Uterus (tissue), 4 donors: ENCODE measurements at places on chromosomes 3 and 15. TPM values are rescaled to one million over a fixed set of nuclear protein-coding genes. Genes with fewer than 3 reads are reported as not detected.
A peak's percentile ranks its signal among the peaks of the same experiment; 100 is the strongest.

- no peak for DNase-seq
Measured at GRCh38 chr3:160720123-160720746, 35.8 kb upstream of the PPM1L start.

The AGTR1 gene
- 14.0 TPM for total RNA-seq

GRCh38 chr3:117837391-117837790 lies 1127.8 kb downstream of the TUSC7 start:
- no peak for DNase-seq

The SLCO2A1 gene
- total RNA-seq, result 168 TPM

- DNase-seq, result no peak
Measured at GRCh38 chr15:84697236-84697990, 18.5 kb downstream of the SEC11A start.

- DNase-seq, result no peak
Measured at GRCh38 chr15:60301024-60301423, 96.8 kb downstream of the ANXA2 start.

- DNase-seq, result peak; percentile 56
Measured at GRCh38 chr3:125055331-125055912, 375 bp downstream of the HEG1 start.

- DNase-seq, result no peak
Measured at GRCh38 chr3:27533261-27533607, 49.0 kb upstream of the SLC4A7 start.

- DNase-seq, result peak; percentile 14
Measured at GRCh38 chr15:99432271-99433025, 133.3 kb upstream of the MEF2A start.

DNA sequence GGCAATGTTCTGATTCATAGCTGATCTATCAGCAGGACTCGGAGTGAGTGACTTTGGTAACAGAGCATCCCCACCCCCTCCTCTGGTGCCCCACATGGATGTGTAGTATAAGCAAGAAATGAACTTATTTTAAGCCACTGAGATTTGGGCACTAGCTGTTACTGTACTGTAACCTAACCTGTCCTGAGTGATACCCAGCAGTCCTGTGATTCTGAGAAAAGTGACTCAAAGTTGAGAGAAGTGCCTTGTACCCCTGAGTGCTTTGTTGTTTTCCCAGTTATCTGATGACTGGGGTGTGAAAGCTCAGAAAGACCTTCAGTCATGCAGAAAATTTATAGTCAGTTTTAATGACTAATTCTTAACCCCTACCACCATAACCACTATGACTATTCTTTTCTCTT lies 439.9 kb upstream of the RBMS3 start:
- no peak for DNase-seq

GRCh38 chr3:23830869-23831484 lies 25.2 kb downstream of the UBE2E1 start:
- DNase-seq, result no peak

- no peak for DNase-seq
Measured at GRCh38 chr3:120641696-120642246, 40.3 kb downstream of the HGD start.

The NR2E3 gene
- not detected for total RNA-seq

DNA sequence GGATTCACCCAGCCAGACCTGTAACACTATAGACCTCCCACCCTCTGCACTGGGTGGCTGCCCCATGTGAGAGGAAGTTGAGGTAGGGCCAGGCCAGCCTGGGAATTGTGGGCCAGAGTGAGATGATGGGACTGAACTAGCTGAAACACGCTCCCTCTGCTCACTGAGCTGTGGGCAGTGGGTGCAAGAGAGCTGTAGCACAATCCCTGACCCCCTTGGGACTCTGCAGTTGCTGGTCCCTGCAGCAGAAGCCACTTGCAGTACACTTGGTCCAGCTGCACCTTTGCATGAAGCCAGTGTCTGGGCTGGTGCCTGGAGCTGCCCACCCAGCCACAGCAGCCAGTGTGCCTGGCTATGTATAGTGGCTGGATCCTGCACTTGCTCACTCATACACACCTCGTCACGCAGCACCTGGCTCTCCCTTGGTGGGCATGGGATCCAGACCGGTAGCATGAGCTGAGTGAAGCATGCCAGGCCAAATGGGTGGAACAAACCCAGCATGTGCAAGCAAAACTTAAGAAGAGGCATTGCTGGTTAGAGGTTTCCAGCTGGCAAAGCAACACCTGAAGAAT lies 805.7 kb upstream of the GBE1 start:
- DNase-seq, result no peak

- no peak for DNase-seq
Measured at GRCh38 chr3:52551118-52551517, 14.7 kb downstream of the UQCC5 start.

DNA sequence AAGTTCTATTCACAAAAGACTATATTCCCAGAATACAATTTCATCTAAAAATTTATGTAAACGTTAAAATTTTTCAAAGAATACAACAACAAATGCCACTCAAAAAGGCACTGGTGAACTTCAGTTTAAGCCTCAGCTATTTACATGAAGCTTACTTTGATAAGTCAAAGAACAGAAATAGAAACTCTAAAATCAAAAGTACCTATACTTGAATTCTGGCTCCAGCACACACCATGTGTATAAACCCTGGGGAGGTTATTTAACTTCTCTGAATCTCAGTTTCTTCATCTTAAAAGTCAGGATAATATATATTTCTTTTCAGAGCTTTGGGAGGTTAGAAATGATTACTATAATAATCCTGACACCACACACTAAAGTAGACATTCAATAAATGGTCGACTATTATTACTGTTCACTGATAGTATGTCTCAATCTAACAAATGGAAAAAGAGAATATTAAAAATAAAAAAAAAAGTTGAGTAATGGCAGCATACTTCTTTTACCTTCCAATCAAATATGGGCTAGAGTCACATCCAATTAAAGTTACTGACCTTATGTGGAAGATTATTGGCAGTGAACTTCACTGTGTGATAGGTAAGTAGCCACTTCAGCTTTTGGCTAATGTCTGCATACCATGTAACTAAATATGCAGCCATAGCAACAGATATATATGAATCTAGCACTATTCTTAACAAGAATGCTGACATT lies 248.4 kb downstream of the ISL2 start:
- no peak for DNase-seq

DNA sequence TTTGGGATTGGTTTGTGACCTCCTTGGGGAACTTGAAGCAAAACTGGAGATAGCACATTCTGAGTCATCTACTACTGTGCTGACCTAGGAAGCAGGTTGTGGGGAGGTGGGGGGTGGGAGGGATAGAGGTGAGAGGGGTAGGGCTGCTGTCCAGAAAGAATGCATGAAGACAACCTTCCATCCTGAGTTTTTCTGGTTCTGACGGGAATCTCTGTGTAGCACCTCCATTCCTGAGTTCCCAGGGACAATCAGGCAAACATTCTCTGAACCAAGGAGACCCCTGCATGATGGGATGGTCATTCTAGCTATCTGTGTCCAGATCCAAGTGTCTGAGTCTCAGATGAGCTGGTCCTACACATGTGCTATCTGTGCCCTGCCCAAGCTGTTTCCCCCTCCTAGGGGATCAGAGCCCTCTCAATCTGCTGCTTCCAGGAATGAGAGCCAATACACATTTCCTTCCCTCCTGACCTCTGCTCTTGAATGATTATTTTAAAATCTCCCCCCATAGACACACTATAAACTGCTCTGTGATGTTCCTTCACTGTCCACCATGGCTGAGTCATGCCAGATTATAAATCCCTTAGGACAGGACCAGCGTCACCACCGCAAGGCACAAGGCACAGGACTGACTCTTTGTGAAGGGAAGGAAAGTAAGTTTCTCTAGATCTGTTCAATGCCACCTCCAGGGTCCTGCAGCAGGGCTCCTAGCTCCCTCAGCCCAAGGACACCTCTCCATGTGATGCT lies 2.2 kb upstream of the CD276 start:
- DNase-seq, result no peak

The MYH15 gene
- total RNA-seq, result not detected

The ACAN gene
- not detected for total RNA-seq

The KCNAB1 gene
- total RNA-seq, result 12.8 TPM

The RETNLB gene
- not detected for total RNA-seq

The FBXW12 gene
- total RNA-seq, result 0.37 TPM

The ITIH3 gene
- 10.0 TPM for total RNA-seq

- DNase-seq, result no peak
Measured at GRCh38 chr15:90710436-90711027, 6.6 kb upstream of the BLM start.

DNA sequence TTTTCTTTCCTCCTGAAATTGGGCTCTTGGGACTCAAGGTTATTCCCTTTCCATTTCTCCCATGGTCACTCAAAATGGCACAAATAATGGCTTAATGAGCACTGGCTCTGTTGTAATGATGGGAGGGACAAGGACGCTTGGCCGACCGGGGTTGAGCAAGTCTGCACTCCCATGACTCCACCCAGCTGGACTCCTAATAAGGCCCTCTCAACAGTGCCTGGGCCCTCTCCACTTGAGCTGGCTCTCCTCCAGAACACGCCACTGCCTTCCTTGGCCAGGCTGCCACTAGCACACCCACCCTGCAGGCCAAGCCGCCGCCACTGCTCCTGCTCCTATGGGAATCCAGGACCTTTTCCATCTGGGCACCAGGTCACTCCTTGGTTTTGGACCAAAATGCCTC lies 42.3 kb downstream of the ADCY5 start:
- DNase-seq, result peak; percentile 77

DNA sequence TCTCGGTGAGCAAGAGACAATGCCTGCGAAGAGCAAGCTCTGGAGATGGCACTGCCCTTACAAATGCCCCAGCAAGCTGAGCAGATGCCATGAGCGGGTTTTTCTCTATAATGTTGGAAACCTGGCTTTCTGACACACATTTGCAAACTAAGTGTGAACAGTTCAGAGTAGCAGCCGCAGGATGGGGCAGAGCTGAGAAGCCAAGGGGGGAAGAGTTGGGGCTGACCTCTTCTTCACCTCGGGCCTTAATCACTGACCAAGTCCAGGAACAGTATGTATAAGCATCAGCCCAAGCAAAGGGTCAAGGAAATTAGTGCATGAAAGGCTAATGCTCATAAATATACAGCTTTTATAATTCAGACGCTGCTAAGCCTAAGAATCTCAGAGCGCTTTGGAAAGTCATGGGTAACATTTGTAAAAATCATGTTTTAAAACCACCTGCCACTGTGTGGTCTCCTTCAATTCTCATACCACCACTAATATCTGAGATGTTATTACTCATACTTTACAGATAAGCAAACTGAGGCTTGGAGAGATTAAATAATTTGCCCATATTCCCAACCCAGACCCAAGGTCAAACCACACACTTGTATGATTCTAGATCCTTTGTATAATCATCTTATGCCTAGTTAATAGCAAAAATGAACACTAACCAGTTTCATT lies 603.4 kb downstream of the FOXP1 start:
- no peak for DNase-seq

The GOLGA8S gene
- 0.35 TPM for total RNA-seq

- DNase-seq, result no peak
Measured at GRCh38 chr3:169337500-169338078, 325.9 kb downstream of the MECOM start.

GRCh38 chr3:139588450-139588849 lies 48.9 kb upstream of the RBP1 start:
- no peak for DNase-seq

GRCh38 chr15:78129077-78129750 lies 2.0 kb downstream of the CIB2 start:
- DNase-seq, result no peak
